ENCODE measurements at places on chromosomes 1 and 21.
A peak's percentile ranks its signal among the peaks of the same experiment; 100 is the strongest.

GRCh38 chr1:54378874-54379554 is 27.2 kb downstream of the SSBP3 start:
- no peak for DNase-seq

DNA sequence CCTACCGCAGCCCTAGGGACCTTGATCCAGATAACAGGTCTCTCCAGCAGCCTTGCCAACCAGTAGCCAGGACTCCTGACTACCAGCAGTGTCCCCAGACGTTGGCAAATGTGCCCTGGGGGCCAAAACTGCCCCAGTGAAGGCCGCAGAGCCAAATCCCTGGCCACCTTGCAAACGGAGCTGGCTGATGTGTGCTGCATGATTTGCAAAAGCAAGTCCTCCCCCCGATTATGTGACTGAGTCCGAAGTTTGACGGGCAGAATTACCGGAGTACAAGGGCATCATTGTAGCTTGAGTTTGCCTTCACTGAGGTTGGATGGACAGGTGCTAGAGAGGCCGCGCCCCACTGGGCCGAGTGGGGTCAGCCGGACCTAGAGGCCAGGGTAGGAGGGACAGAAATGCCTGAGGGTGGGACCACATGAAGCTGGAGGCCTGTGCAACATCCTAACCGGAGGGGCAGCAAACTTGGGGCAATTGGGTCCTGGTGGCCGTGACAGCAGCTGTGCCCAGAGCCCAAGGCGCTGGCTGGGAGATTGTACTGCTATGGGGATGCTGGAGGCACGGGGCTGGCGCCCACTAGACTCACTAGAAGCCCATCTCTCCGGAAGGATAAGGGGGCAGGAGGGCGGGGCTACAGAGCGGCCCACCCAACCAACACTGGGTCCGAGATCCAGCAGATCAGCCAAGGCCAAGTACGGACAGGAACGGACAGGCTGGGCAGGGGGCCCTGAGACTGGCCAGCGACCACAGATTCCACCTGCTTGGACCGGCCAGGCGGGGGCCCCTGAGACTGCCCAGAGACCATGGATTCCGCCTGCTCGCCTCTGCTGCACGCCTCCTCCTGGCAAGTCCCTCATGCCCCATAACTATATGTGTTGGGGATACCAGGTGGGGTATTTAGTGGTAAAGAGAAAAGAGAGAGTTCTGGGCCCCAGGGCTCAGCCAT is 2.8 kb downstream of the ARHGEF16 start:
- no peak for DNase-seq

- no peak for DNase-seq
These were observed 36.0 kb downstream of the C1orf94 start for GRCh38 chr1:34212673-34213072.

DNA sequence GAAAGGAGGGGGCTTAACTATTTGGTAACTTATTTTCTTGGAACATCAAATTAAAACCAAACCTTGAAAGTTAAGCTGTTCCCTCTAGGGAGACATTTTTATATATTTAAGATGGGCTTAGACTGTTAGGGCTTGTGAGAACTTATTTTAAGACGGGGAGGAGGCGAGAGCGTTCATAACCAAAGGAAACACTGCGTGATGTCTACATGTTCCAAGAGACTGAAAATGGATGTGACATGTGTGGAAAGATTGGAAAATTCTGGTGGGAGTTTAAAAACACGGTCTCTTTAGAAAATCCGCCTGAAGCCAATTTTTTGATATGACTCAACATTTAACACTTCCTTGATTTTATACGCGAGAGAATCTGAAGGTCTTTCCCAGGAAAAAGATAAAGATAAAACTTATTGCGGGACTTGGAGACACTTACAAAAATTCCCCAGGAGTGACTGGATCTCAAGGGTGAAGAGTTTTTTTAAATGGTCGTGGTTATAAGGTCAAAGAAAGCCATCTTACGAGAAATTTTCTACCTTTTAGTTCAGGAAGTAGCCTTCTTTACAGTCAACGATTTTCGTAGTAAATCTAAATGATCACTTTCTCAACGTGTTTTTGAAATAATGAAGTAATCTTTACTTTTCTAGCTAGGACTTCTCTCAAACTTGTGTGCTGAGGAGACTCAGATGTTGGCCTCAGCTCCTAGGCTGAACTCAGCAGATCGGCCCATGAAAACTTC is 828 bp downstream of the PNRC2 start:
- DNase-seq: peak; percentile 59

DNA sequence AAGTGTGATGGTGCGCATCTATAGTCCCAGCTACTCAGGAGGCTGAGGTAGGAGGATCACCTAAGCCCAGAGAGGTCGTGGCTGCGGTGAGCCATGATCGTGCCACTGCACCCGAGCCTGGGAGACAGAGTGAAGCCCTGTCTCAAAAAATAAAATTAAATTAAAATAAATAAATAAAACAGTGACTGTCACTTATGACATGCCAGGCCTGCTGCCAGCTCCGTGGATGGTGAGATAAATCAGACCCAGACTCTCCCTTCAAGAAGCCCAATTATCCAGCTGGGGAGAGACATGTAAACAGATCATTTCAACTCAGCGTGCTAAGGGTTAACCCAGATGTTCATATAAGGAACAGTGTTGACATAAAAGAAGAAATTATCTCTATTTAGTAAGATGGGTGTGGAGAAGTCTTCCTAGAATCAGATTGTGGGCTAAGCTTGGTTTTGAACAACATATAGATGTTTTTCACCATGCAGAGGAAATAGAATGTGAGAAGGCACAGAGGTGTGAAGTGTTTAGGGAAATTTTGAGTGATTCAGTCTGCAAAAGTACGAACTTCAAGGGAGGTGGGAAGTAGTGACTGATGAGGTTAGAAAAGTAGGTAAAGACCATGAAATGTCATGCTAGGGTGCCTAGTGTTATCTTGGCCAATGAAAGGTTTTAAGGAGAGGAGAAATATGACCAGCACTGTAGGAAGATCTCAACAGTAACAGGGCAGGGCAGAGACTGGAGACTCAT is 18.3 kb downstream of the YARS1 start:
- no peak for DNase-seq

- DNase-seq: no peak
These were observed 8.5 kb upstream of the PRRC2C start for GRCh38 chr1:171476829-171477228.

DNA sequence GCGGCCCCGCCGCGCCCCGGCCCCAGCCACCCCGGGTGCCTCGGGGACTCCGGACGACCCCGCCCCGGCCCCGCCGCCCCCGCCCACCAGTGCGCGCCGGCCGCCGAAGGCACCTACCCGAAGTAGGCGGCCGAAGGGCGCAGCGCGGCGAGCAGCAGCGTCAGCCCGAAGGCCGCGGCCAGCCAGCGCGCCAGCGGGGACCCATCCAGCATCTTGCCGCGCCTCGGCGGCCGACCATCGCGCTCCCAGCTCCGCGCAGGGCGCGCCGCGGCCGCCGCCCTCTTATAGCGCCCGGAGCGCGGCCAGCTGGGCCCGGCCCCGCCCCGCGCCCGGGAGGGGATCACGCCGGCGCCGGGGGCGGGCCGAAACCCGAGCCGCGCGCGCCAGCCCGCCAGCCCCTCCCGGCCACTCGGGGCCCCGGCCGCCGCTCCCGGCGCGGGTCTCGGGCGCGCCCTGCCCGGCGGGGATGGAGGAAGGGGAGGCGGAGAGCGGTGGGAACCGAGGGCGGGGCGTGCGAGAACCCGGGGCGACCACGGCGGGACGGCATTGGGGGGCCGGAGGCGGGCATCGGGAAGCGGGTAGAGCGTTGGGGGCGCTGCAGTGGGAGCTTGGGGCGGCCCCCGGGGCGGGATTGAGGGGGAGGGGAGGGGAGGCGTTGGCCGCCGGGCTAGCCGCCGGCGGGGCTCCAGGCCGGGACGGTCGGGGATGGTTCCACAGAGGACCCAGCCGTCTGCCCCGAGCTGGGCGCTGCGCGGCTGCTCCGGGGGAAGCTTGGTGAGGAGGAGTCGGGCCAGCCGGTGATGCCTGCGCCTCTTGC is at the start of gene WNT9A:
Gene WNT9A (minus strand): TSS at position 257 of the 817 bp plus-strand sequence. CDS start 45 bp downstream, at position 212.
- no peak for DNase-seq

DNA sequence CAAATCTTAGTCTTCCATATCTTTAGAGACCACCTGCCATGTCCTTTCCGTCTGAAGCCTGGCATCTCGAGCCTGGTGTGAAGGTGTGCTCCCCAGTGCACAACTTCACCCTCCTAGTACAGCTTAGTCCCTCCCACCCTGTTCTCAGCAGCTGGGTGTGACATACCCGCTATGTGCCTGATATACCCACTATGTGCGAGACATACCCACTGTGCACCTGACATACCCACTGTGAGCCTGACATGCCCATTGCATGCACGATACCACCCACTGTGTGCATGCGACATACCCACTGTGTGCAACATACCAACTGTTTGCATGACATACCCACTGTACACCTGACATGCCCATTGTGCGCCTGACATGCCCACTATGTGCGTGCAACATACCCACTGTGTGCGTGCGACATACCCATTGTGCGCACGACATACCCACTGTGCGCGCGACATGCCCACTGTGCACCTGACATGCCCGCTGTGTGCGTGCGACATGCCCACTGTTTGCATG is 3.0 kb upstream of the RRP1 start:
- no peak for DNase-seq

DNA sequence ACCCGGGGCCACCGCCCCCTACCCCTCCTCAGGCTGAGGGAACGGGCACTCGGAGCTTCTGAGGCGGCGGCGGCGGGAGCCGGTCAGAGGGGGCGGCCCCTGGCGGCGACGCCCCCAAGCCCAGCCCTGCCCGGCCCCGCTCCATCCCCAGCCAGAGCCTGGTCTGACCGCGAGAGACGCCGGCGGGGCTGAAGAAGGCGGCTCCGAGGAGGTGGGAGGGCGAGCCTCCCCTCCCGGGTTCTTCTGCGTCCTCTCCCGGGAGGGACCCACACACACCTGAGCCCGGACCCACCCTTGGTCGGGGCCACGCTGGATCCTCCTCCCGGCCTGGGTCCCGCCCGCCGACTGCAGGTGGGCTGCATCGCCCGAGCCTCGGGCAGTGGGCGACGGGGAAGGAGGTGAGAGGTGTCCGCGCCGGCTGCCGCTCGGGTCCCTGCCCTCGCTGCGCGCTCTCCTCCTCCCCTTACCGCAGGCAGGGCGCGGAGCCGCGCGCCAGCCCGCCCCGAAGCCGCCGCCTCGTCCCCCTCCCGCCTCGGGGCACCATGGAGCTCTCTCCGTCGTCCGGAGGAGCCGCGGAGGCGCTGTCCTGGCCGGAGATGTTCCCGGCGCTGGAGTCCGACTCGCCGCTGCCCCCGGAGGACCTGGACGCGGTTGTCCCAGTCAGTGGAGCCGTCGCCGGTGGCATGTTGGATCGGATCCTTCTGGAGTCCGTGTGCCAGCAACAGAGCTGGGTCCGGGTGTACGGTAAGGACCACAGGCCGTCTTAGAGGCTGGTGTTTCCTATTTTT is at the start of gene RASAL2:
Gene RASAL2 (plus strand): TSS at position 154 of the 788 bp plus-strand sequence. CDS start 389 bp downstream, at position 543.
- DNase-seq: no peak

DNA sequence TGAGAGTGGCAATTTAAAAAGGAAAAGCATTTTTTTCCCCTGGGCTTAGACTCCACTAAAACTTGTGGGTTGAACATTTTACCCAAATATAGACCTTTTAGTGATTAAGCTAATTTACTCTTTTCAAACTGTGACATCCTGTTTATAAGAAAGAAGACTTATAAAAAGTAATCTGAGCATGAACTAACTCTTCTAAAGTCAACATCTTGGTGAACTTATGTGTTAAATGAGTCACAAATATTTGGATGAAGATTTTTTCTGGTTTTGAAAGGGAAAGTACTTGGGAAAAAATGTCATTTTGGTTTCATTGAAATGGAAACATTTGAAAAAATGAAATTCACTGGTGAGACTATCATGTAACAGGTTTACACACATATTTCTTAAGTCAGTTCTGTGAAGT is 109.8 kb downstream of the KCNK2 start:
- DNase-seq: peak; percentile 33

DNA sequence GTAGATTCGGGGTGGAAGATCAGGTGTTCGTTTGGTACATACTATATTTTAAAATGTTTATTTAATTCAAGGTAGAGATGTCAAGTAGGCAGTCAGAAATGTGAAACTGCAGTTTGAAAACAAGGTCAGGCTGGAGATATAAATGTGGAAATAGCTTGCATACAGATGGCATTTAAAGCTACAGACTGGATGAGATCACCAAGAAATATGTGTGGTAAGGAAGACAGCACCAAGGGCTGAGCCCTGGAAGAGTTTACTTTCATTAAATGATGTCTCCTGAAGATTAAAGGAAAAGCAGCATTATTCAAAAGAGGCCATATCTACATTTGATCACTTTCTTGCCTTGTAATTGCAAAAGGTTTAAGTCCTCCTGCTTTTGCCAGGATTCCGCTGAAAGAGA is 271.3 kb downstream of the PTBP2 start:
- DNase-seq: no peak

DNA sequence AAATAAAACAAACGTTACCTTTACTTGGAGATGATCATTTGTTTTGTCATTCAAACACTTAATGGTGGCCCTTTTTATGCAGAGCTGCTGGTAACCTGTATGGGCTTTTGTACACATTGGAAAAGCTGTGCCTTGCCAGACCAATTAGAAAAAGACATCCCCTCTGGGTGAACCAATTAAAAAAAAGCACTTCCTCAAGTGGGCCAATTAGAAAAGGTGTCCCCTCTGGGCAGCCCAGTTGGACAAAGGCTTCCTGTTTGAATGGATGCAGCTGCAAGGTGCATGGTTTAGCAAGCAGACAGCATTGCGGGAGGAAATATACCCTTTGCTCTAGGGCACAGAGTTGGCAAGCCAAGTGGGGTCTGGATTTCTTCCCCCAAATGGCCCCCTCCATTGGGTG is 21.6 kb downstream of the HUNK start:
- DNase-seq: no peak

DNA sequence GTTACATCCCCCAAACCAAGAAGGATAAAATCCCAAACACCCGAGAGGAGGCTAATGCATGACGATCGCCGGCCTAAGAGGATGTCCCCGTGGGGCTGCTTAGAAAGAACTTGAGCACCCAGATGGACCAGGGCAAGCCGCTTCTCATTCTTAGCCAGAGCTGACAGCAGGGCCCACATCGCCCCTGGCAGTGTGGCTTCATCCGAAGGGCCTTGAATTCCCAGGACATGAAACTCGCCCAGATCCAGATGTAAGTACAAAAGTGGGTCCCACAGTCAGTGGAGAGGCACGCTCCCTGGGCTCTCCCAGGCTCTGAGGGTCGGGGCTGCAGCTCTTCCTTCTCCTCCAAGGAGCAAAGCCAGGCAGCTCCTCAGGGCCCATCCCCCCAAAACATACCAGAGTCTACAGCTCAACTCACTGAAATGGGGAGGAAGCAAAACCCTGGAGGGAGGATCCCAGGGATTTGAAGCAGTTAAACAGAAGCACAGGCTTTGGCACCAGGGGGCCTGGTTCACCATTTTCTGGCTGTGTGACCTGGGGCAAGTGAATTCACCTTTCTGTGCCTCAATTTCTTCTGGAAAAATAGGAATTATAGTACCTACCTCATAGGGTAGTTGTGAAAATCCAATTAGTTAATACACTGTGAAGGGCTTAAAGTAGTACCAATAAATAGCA is 85.6 kb downstream of the MAN1C1 start:
- DNase-seq: no peak

DNA sequence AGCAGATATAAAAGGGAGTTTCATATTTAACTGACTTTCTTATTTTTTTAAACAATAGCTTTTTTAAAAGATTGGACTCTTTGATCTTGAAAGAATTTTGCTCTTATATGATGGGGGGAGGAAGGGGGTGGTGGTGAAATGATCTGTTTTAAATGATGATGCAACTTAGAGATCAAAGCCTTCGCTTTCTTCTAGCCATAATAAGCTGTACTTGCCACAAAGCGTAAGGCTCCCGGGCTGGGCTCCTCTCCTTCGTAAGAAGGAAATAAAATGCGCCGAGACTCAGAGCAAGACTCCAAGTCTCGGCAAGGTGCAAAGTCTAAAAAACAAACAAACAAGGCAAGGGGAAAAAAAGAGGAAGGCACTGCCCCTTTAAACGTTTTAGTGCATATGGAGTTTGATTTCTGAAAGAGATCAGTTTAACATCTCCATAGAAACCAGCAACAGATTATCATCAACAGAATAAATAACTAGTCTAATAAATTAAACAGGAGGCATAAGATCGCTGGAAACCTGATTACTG is 3.3 kb downstream of the CASZ1 start:
- peak; percentile 23 for DNase-seq

Data from renal cortical epithelial cell (primary cell).